ENCODE measurements at places on chromosomes 5 and 9.

DNA sequence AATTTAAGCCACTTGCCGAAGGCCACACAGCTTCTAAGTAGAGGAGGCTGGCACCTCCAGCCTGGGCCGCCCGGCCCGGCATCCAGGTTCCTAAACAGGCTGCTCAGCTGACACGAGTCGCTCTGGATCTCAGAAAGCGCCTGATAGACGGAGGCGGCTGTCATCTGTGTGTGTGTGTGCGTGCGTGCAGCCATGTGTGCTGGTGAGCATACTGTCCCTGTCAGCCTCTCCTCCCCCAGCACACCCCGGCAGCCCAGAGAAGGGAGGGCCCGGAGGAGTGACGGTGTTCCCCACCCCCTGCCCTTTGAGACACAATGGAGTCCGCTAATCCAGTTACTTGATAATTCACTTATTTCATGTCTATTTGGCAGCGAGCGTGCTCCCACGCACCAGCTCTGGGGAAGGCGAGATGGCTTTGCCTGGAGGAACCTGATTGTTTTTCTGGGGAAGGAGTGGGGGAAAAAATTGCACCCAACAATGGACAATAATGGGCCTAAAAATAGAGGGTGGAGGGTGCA, 20.0 kb downstream of the NTNG2 start:
- DNase-seq, result no peak

DNA sequence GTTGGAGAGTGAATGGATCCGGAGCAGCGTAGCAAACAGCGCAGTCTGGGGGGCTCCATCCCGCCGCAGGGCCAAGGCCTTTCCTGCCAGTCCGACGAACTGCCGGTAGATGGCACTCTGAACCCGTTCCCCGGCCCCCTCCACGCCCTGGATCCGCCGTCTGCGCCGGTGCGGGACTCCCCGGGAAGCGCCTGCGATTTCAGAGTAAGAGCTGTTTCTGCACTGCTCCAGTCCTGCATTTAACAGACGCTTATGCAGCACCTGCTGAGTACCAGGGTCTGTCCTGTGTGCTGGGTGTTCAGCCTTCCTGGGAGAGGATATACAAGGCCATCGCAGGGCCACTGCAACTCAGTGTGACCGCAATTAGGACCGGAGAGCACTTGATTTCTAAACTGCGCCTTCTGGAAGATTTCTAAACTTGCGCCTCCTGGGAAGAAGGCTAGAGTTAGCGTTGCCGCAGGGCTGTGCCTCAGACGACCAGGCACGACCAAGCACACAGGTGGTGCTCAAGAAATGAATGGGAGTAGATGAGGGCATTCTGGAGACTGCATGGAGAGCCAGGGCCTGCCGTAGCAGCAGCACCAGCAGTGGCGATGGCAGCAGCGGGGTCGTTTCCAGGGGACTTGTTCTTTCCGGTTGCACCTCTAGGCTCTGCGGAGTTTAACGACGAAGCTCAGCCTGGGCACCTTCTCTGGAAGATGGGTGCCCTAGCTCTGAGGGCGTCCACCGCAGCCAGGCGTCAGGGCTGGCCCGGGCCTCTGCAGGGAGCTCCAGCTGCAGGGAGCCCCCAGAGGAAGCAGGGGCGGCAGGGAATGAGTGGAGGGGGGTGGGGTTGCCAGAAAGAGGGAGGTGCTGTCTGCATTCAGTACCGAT, 14.3 kb upstream of the TIFAB start:
- no peak for DNase-seq

GRCh38 chr9:123355761-123356431, at the start of gene CRB2:
TSS of gene CRB2 (plus strand) at chr9:123356197. CDS start at chr9:123356261, 64 bp downstream.
- DNase-seq, result no peak

GRCh38 chr9:98218562-98219363, 26.3 kb upstream of the CORO2A start:
- no peak for DNase-seq

GRCh38 chr5:78905084-78905938, 79.8 kb downstream of the ARSB start:
- DNase-seq, result no peak

- no peak for DNase-seq
Measured at GRCh38 chr9:93166699-93167098, 17.2 kb upstream of the WNK2 start.

- DNase-seq, result no peak
Measured at GRCh38 chr5:1930880-1931603, 48.3 kb upstream of the IRX4 start.

DNA sequence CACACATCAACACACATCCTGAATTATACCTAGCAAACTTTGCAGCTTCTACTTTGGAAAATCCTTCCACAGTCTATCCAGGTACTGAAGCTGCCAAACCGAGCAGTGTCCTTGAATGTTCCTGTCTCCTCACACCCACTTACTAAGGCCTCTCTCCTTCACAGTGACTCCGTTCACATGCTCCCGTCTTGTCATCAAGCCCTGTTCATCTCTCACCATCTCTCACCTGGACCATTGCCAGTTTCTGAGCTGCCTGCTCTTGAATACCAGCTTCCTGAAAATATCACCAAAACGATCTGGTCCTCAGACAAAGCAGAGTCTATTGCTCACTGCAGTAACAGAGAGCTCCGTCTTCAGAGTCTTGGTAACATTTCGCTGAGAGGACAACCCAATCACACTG, 57.4 kb downstream of the GCNT1 start:
- no peak for DNase-seq

DNA sequence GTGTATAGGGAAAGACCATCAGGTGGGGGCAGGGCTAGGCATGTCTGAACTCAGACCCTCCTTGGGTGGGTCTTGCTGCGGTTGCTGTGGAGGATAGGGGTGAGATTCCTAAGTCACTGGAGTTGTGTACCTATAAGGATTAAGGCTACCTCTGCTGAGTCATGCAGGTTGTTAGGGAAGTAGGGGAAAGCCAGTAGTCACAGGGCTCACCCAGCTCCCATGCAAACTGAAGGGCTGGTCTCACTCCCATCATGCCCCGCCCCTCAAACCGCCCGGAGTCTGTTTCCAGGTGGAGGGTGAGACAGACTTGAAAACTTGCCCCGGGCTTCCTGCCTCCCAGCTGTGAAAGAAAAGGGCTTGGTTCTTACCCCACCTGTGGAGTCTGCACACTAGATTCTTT, 161.8 kb downstream of the CAVIN4 start:
- no peak for DNase-seq

DNA sequence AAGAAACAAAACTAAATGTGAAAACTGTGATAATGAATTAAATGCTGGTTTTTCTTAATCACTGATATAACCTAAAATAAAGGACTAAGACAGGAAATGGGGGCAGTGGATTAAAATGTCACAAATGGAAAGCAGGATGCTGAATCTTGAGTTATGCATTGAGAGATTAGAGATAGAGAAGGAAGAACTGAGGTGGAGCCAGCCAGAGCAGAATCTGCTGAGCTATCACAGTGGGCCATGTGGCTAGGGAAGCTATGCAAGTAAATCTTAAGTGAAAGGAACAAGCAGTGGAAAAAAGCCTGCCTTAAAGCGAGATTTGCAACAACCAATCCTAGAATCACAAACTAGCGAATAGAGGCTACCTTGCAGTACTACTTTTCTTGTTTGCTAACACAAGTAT, 188.5 kb upstream of the RASA1 start:
- DNase-seq, result no peak

DNA sequence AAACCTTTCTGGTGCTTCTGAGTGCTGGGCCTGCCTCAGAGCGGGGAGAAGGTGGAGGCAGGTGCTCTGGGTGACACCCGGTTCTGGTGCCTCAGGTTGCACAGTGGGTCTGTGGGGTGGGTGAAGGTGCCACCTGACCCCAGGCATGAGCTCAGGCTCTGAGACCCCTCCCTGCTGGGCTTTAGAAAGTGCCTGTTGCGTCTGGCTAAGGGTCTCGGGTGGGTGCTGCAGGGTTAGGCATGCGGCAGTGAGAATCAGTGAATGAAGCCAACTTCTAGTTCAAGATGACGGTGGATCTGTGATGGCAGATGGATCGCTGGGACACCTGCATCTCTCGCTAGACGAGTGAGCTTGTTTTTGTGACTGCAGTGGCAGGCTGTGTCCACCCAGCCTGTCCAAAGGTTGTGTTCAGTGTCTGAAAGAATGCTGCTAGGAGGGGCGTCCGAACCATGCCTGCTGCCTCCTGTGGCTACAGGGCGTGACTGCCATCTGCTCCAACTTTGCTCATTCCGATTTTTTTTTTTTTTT, 5.0 kb downstream of the SQSTM1 start:
- no peak for DNase-seq

DNA sequence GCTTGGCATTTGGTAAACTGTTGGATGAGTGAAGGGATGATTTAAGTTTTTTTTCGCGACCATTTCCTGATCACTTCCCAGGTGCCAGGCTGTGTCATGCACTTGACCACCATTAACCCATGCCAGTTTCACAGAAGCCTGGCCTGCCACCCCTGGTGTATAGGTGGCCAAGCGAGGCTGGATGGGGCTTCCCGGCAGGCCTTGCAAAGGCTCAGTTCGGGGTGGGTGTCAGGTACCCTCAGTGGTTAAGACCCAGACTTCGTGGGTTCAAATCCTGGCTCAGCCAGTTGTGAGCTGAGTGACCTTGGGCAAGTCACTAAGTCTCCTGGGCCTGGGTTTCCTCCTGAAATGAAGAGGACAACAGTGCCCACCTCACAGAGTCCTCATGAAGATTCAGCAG, 2.3 kb downstream of the MED22 start:
- no peak for DNase-seq

DNA sequence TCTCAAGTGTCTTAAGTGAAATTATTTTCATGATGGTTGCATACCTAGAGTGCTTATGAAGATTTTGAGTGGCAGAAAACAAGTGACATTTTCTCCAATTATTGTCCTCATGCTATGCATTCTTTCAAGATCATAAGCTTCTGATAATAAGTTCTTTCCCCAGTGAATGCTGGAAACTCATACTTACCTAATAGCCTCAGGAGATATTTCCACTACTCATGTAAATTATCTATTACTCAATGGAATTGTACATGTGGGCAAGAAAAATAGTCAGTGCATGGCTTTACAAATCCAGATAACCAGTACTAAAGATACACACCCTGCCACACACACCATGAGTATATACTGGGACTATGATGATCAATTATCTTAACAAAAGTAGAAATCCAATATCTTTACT, 1219.4 kb upstream of the C9orf72 start:
- DNase-seq, result no peak

GRCh38 chr9:23830929-23831730, 5.1 kb upstream of the ELAVL2 start:
- no peak for DNase-seq
